Activated gamma-delta T cell (primary cell): ENCODE measurements at places on chromosomes 6 and 20.

DNA sequence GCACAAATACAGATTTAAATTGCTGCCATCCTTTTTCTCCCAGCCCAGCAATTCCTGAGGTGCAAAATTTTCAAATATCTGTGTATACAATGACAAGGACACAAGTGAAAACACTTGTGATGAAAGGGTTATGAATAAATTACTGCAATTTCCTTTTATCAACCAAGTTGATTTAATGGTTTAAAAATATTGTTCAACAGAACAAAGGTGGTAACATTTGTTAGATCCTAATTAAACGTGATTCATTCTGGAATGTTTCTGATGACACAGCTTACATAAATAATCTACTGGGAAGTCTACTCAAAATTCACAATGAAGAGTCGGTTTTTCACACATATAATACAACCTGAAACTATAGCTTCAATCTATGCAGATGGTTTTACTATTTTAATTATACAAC, 17.1 kb downstream of the B4GALT5 start:
- no peak for DNase-seq

- DNase-seq: no peak
Observed at GRCh38 chr6:168671863-168672546, 231.0 kb downstream of the SMOC2 start.

DNA sequence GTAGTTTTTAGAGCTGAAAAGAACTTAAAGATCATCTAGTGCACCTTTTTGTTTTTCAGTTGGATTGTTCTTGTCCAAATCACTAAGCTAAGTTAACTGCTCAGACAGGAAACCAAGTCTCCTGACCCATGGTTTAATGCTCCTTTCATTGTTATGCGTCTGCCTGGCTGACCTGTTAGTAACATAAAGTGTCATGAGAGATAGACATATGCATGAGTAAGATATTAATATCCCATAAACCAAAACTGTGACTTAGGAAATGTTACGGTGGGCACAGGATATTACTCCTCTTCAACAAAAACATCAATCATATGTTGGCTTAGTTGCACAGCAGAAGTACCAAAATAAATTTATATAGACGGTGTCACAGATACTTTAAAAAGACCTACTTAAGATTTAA, 84.0 kb downstream of the ESR1 start:
- no peak for DNase-seq

DNA sequence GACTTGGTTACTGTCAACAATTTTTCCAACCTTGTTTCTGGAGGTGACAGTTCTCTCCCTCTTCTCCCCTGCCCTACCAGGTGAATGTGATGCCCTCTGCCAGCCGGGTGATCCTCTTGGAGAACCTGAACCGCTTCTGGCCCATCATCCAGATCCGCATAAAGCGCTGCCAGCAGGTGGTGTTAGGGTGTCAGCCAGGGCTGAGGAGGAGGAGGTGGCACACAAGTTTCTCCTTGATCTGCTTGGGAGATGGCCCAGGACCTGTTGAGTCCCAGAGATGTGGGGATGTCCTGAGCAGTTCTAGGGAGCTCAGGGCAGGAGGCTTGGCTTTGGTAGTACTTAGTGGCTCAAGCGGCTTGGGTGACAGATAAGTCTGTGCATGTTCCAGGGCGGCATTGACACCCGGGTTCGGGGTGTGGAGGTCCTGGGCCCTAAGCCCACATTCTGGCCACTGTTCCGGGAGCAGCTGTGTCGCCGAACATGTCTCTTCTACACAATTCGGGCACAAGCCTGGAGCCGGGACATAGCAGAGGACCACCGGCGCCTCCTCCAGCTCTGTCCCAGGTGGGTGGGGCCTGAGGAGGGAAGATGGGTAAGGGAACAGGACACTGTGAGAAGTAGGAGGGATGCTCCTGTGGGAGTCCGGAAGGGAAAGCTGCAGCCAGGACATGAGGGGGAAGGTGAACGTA, 21.2 kb downstream of the CUL9 start:
- no peak for DNase-seq

- no peak for DNase-seq
Observed at GRCh38 chr6:111211411-111212030, 124.2 kb downstream of the SLC16A10 start.

DNA sequence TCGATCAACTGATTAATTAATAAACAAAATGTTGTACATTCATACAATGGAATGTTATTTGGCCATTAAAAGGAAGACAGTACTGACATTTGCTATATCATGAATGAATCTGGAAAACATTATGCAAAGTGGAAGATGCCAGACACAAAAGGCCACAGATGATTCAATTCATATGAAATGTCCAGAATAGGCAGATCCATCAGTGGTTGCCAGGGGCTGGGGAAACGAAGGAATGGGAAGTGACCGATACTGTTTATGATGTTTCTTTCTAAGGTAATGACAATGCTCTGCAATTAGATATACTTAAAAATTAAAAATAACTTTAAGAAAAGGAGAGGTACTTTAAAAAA, 37.2 kb downstream of the ELOVL5 start:
- DNase-seq: no peak

GRCh38 chr6:13614126-13614925, 809 bp upstream of the NOL7 start:
- peak; percentile 20 for DNase-seq

GRCh38 chr20:50099565-50099991, 13.4 kb downstream of the UBE2V1 start:
- no peak for DNase-seq
